Cortex of kidney (tissue), 1 donor: ENCODE measurements at places on chromosomes 16 and 17.

DNA sequence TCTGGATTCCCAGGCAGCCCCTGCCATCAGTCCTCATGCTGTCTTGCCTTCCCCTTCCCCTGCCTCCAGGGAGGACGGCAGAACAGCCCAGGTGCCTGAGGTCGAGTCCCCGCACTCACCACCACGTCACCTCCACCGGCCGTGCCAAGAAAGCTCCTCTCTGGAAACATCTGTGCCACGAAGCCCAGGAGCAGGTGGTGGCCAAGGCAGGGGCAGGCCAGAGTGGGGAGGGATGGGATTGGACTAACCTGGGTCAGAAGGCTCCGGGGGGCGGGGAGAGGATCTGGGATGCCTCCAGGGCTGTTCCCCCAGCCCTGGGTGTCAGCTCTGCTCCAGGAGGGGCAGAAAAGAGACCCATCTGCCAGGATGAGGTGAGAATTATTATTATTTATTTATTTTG is 7.4 kb upstream of the DPEP1 start:
- no peak for DNase-seq

- no peak for DNase-seq
These were observed 18.2 kb downstream of the ZCCHC14 start for GRCh38 chr16:87474566-87474996.

- no peak for DNase-seq
These were observed 185.5 kb downstream of the NTN1 start for GRCh38 chr17:9206741-9207332.

DNA sequence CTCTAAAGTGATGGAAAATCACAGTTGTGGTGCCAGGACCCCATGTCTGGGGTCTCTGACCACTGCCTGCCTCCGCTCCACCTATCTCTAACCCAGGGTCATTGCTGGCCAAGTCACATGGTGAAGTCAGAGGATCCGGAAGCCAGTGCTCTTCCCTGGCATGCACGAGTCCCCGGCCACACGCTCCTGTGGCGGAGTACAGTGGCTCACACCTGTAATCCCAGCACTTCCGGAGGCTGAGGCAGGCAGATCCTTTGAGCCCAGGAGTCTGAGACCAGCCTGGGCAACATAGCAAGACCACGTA is 21.5 kb upstream of the RBFOX3 start:
- no peak for DNase-seq

DNA sequence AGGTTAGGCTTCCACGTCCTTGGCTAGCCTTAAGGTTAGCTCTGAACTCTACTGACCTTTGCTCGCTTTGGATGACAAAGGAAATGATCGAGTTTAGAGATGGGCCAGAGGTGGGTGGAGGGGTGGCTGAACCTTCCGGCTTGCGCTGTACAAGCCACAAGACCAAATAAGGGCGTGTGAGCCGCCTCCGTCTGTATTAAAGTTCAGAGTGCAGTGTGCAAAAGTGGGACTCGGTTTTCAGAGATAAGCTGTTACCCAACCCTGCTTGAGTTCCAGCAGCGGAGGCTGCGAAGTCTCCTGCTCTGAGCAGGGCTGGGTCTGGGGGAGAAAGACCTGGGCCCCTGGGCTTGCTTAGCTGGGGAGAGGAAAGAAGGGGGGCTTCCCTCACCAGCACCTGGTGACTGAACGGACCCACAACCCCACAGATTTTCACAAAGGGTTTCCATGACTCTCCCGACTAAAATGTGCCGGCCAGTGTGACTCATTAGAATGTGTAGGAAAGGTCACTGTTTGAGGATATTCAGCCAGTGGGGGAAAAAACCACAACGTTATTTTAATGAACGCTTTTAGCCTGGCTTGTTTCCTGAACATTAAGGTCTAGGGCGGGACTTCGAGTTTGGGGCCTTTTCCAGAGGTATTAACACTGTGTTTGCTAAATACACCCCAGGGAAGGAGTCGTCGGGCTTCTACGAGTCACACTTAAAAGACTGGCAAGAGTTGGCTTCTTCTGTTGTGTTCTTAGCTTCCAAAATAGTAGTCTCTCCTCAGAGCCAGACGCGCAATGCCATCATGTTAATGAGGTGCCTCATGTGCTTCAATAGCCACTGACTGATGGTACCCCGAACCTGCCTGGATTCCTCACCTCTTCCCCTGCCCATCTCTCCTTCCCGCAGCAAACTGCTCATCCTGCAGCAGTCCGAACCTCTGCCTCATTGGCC is 67.0 kb downstream of the CENPV start:
- DNase-seq, result no peak
